ENCODE measurements at places on chromosomes 13 and 19. TPM values are rescaled to one million over a fixed set of nuclear protein-coding genes. Genes with fewer than 3 reads are reported as not detected.

GRCh38 chr13:111626371-111627305, 306.2 kb downstream of the TEX29 start:
- DNase-seq = peak; percentile 3
- H3K4me1 ChIP-seq = no peaks in the 10 kb centered on the region
- no peak overlapping the region for H3K27ac ChIP-seq
- no peak overlapping the region for H3K4me3 ChIP-seq

GRCh38 chr13:20263393-20264044, 31.4 kb upstream of the GJB6 start:
- no peak overlapping the region for H3K27ac ChIP-seq
- no peaks in the 10 kb centered on the region for H3K36me3 ChIP-seq

DNA sequence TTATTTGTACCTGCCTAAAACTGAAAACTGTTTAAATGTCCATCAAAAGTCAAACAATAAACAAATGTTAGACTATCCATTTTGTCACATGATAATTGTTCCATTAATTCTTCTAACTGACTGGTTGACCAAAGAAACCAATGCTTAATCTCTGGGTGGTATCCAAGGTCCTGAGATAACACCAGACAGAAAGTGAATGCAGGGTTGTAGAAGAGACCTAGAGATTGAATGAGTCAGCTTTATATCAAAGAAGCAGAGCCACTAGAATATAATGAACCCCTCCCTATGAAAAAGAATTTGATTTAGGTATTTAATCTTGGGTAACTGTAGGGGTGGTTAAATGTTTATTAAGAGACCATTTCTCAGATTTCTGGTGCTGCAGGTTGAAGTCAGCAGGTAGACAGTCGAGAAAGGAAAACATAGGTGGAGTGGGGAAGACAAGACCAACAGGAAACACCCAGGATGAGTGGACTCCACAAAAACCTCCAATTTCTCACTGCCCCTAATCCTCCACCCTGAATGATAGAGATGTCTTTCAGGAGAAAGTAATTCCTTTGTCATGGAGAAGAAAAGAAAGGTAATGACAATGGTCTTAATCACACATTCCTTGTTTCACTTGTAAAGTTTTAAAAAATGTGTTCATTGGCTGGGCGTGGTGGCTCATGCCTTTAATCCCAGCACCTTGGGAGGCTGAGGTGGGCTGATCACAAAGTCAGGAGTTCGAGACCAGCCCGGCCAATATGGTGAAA, 536.4 kb downstream of the IRS2 start:
- H3K4me1 ChIP-seq = no peaks in the 10 kb centered on the region
- no peak overlapping the region for H3K27ac ChIP-seq
- H3K36me3 ChIP-seq = no peaks in the 10 kb centered on the region
- no peak overlapping the region for H3K4me3 ChIP-seq
- DNase-seq = no peak

The GIPC3 gene
- total RNA-seq = 1.9 TPM

The ERICH4 gene
- total RNA-seq = not detected

The CD33 gene
- total RNA-seq = 7.0 TPM

DNA sequence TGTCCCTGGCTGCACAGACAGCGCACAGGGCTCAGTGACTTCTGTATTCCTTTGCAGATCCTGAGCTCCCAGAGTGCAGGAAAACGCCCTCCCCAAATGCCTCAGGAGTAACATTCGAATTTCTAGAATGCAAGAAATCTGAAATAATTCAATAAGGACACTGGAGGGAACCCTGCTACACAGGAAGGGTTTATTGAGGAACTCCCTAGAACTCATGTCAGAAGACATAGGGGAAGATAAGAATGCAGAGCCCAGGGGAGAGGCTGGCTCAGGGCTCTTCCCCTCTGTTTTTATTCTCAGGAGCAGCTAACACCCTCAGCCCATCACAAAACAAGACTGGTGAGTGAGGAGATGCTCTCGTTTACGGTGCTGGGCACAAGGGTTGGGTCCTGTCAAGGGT, 6.8 kb downstream of the LILRA1 start:
- H3K27ac ChIP-seq = no peak overlapping the region
- H3K27me3 ChIP-seq = no peaks in the 10 kb centered on the region
- no peaks in the 10 kb centered on the region for H3K36me3 ChIP-seq
- no peaks in the 10 kb centered on the region for H3K4me1 ChIP-seq

DNA sequence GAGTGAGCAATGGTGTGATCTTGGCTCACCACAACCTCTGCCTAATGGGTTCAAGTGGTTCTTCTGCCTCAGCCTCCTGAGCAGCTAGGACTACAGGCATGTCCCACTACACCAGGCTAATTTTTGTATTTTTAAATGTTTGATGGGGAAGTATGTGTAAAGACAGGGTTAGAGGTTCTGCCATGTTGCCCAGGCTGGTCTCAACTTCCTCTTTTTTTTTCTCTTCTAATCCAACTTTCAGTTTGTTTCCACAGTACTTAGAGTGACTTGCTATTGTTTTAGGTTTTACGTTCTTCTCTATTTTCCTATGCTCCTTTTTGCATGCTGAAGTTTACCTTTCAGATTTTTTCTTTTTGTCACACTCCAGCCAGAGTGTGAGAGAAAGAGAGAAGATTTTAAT, 1433.0 kb downstream of the UQCRFS1 start:
- no peaks in the 10 kb centered on the region for H3K27me3 ChIP-seq
- no peak overlapping the region for H3K4me3 ChIP-seq
- no peak overlapping the region for H3K27ac ChIP-seq
- H3K36me3 ChIP-seq = peaks cover 14% of the 10 kb centered on the region
- no peak for DNase-seq

The DZIP1 gene
- 11.3 TPM for total RNA-seq

- H3K27ac ChIP-seq = no peak overlapping the region
- no peaks in the 10 kb centered on the region for H3K27me3 ChIP-seq
- no peak overlapping the region for H3K4me3 ChIP-seq
Observed at GRCh38 chr19:57302020-57302465, 18.2 kb upstream of the ZNF543 start.

The PSG11 gene
- total RNA-seq = not detected

- DNase-seq = no peak
- H3K36me3 ChIP-seq = peaks cover 57% of the 10 kb centered on the region
- H3K27me3 ChIP-seq = no peaks in the 10 kb centered on the region
- H3K4me3 ChIP-seq = no peak overlapping the region
- H3K27ac ChIP-seq = no peak overlapping the region
Observed at GRCh38 chr13:77177646-77178045, 149.2 kb downstream of the MYCBP2 start.

DNA sequence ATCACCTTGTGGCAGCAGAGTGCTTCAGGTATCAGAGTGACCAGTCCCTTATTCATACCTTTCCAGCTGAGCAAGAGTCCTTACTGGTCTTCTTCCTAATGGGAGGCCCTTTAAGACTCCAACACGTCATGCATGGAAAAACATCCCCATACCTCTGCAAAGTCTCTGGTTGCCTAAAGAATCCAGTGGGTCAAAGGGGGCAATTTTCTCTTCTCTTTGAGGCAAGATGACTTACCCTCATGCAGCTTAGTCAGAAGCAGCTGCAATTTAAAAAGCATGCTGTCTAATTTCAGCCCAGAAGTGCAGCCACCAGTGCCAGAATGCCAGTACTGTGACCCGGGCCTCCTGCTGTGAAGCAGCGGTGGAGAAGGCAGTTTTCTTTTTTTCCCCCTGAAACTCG, 18.7 kb downstream of the PPP5C start:
- H3K4me3 ChIP-seq = no peak overlapping the region
- no peaks in the 10 kb centered on the region for H3K27me3 ChIP-seq
- no peak for DNase-seq
- no peaks in the 10 kb centered on the region for H3K4me1 ChIP-seq
- H3K36me3 ChIP-seq = peaks cover 10% of the 10 kb centered on the region
- no peak overlapping the region for H3K27ac ChIP-seq

GRCh38 chr19:604355-604754, 14.7 kb downstream of the HCN2 start:
- DNase-seq = no peak
- no peak overlapping the region for H3K27ac ChIP-seq
- no peaks in the 10 kb centered on the region for H3K36me3 ChIP-seq
- peaks cover 10% of the 10 kb centered on the region for H3K4me1 ChIP-seq

GRCh38 chr13:51221108-51221507, 1.1 kb upstream of the FAM124A start:
- H3K4me1 ChIP-seq = peaks cover 4% of the 10 kb centered on the region
- no peaks in the 10 kb centered on the region for H3K36me3 ChIP-seq
- H3K27ac ChIP-seq = no peak overlapping the region
- DNase-seq = no peak
- H3K4me3 ChIP-seq = no peak overlapping the region
- no peaks in the 10 kb centered on the region for H3K27me3 ChIP-seq

GRCh38 chr19:38061294-38061693, 154.3 kb downstream of the SIPA1L3 start:
- no peak overlapping the region for H3K4me3 ChIP-seq
- no peaks in the 10 kb centered on the region for H3K4me1 ChIP-seq
- H3K27ac ChIP-seq = no peak overlapping the region
- H3K27me3 ChIP-seq = no peaks in the 10 kb centered on the region
- DNase-seq = no peak

- H3K4me1 ChIP-seq = no peaks in the 10 kb centered on the region
- no peak overlapping the region for H3K27ac ChIP-seq
- DNase-seq = peak; percentile 58
- no peaks in the 10 kb centered on the region for H3K27me3 ChIP-seq
- no peaks in the 10 kb centered on the region for H3K36me3 ChIP-seq
Observed at GRCh38 chr13:91313103-91313502, 34.4 kb upstream of the MIR17HG start.
